ENCODE measurements at places on chromosomes 7 and 10. TPM values are rescaled to one million over a fixed set of nuclear protein-coding genes. Genes with fewer than 3 reads are reported as not detected.
A peak's percentile ranks its signal among the peaks of the same experiment; 100 is the strongest.

GRCh38 chr10:114634609-114634979 is 23.5 kb downstream of the ABLIM1 start:
- peak; percentile 94 for DNase-seq

- no peak for DNase-seq
Measured at GRCh38 chr10:91552274-91553095, 80.4 kb downstream of the PPP1R3C start.

FGL2 gene
- not detected for total RNA-seq

STMP1 gene
- 22.7 TPM for total RNA-seq

DNA sequence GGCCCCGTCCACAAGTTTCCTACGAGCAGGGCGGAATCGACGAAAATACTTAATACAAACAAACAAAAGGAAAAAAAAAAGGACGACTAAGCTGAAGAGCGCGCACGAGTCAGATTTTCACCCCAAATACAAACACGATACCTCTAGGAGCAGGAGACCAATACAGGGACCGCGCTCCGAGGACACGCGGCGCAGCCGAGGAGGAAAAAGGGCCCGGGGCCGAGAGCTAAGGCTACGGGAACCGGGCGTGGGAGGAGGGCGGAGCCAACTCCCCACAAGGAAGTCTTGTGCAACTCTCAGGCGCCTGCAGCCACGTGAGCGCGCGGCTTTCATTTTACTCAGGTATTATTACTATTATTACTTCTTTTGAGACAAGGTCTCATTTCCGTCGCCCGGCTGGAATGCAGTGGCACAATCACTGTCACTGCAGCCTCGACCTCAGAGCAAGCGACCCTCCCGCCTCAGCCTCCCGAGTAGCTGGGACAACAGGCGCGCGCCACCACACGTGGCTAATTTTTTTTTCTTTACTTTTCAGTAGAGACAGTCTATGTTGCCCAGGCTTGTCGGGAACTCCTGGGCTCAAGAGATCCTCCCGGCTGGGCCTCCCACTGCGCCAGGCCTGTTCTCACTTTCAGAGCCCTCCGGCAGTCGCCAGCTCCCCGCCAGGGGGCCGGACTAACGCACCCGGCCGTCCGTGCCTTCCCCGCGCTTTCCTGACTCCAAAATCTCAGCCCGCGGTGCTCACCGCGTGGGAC is 1.2 kb downstream of the HNRNPF start:
- peak; percentile 91 for DNase-seq

- peak; percentile 79 for DNase-seq
Measured at GRCh38 chr7:50632561-50633413, 67.6 kb upstream of the DDC start.

DNA sequence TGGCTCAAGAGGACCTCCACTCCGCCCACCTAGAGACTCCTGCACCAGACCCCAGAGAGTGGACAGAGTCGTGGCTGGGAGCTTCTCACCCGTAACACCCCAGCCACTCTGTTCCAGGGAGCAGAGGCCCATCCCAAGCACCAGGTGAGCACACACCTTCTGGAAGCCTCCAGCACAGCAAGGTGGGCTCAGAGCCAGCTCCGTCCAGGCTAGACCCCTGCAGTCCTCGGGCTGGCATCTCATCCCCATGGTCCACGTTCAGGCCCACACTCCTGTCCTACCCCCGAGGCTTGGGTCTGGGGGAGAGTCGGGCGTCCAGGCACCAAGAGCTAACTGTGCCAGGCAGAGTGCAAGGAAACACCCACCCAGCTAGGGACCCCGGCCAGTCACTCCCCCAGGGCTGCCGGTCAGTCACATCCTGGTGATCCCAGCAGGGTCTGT is 13.2 kb downstream of the PDGFA start:
- DNase-seq, result no peak

GRCh38 chr7:53431901-53432300 is 396.5 kb downstream of the POM121L12 start:
- DNase-seq, result no peak

SAP25 gene
- not detected for total RNA-seq

DNA sequence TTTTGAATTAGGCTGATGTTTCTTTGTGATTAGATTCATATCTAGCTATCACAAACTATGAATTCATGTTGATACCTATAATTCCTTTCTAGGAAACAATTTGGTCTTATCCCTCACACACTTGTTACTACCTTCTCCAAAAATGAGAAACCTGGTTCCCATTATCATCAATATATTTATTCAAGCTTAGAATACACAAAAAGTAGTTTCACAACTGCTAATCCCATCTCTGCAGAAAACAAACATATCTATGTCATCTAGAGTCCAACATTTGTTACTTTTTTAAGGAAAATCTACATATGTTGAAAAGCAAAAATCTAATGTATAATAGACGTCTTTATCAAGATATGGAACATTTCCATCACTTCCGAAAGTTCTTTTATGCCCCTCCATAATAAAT is 110.4 kb downstream of the MICU1 start:
- DNase-seq, result no peak

HTR5A gene
- not detected for total RNA-seq

GRCh38 chr7:33251301-33251700 is 121.9 kb downstream of the BBS9 start:
- no peak for DNase-seq

GRCh38 chr10:3805791-3806461 is 20.9 kb upstream of the KLF6 start:
- DNase-seq, result peak; percentile 31

- no peak for DNase-seq
Measured at GRCh38 chr10:118778727-118779126, 24.0 kb upstream of the CACUL1 start.

- no peak for DNase-seq
Measured at GRCh38 chr7:148856578-148856881, 27.6 kb downstream of the EZH2 start.

GRCh38 chr10:123471811-123472210 is 194.3 kb upstream of the GPR26 start:
- DNase-seq, result no peak

GDF2 gene
- not detected for total RNA-seq

DNA sequence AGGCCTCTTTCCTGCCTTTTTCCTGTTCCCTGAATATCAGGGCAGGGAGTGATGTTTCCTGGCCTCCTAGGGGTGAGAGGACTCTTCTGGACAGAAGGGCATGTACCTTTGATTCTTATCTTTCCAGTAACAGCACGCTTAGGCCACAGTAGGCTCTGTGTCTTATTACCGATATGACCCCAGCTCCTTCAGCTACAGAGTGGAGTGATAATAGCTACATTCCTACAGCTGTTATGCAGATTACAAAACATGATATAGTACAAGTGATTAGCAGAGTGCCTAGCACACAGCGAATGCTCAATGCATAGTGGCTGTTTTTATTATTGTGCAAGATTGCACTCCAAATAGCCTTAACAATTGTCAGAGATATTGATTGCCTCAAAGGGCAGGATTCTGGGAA is 574.2 kb downstream of the CCSER2 start:
- no peak for DNase-seq

DNA sequence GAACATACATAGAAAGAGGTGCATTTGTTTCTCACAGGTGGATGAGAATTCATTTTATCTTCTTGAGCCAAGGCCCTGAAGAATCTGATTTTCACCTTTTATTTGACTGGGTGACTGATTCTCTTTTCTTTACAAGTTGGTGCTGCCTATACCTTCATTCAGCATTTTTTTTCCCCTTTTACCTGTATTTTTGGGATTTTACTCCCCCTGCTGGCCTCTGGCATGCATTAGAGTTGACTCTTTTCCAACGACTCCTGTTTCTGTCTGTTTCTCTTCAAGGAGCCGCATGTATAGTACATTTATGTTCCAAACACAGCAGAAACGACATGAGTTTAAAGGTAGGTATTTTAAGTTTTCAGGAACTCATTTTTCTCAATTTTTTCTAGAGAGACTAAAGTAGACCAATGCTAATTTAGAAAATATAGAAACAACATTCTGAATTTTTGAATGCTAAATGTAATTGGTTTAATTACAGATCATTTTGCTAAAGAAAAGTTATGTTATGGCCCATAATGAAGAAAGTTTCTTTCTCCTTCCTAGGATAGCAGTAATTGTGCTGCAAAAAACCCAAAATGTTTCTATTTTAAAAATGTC is 149.8 kb upstream of the HDAC9 start:
- peak; percentile 84 for DNase-seq

ADCK2 gene
- total RNA-seq, result 14.2 TPM

TMEM26 gene
- total RNA-seq, result not detected

DNA sequence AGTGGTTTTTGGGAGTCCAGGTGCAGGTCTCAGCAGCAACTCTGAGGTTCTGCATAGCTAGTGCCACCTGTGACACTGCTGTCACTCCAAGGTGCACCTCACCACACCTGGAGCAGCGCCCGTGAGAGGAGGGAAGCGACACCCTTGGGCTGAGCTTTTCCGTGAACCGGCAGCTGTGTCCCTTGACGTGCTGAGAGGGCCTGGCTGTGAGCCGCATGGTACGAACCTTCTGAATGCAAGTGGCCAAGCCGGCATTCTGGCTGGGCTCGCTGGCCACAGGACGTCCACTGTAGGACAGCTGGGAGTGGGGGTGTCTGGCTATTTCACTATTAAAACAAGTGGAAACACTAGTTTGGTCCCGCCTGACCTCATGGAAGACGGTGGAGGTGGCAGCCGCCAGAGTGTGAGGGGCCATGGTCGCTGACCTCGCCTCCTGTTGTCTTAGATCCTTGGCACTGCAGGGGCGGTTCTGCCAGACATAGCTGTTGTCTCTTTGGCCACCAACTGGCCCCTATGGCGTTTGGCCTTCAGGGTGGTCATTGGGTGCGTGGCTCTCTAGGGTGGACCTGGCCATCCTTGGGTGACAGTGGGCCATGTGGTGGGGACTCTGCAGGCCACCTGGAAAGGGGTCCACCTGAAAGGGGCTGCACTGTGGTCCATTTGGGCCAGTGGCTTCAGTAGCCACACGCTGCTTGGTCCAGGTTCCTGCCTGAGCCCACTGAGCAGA is 12.9 kb downstream of the INPP5A start:
- DNase-seq, result no peak

CHN2 gene
- 17.2 TPM for total RNA-seq

DNA sequence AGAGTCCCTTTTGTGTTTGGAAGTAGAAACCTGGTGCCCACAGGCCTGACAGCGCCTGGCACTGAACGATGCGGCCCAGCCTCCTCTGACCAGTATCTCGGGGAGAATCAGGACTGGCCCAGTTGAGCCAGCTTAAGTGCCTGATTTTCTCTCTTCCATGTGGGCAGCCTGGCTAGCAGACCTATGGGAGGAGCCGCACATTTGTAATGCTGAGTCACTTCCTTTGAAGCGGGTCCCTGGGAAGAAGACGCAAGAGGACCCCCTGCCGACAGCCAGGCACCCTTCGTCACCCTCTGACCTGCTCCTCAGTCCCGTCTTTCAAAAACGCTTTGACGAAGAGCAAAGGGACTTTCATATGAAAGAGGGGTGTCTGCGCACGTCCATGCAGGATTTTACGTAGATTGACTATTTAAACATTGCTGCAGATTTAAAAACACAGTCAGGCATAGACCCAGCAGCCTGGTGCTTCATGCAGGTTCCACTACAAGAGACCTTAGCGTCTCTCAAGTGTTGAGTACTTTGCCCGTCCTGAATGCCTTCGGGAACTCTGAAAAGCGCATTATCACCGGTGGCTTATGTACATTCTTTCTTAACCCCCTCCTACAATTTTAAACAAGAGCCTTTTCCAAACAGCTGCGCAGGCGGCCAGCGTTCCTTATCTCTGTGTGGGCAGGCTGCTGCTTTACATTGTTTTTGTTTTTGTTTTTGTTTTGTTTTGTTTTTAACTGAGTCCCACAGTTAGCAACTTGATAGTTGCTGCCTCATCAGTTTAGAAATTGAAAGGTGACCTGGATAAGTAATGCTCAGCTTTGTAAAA is 36.5 kb upstream of the AP5Z1 start:
- DNase-seq, result peak; percentile 99

H2BK1 gene
- 0.64 TPM for total RNA-seq

PPP1R9A gene
- 0.62 TPM for total RNA-seq

IFIT1B gene
- total RNA-seq, result 0.12 TPM

ACSL5 gene
- total RNA-seq, result 13.5 TPM

DNA sequence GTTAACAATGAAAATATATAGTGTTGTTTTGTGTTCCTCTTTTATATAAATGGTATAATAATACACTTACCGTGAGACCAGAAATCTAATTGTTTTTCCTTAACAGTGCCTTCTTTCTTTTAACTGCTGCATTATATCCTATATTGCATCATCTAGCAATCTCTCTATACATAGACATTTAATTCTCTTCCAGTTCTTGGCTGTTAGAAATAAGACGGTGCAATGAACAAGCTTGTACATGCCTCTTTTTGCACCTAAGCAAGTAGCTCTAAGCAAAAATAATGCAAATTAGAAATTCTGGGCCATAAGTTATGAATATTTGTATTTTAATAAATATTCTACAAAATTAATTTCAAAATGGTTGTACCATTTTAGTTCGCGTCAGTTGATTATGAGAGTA is 55.9 kb upstream of the AHR start:
- DNase-seq, result no peak

- no peak for DNase-seq
Measured at GRCh38 chr7:19107356-19108146, 9.9 kb downstream of the TWIST1 start.

GRCh38 chr7:81594767-81595166 is 175.1 kb downstream of the HGF start:
- peak; percentile 28 for DNase-seq

DNA sequence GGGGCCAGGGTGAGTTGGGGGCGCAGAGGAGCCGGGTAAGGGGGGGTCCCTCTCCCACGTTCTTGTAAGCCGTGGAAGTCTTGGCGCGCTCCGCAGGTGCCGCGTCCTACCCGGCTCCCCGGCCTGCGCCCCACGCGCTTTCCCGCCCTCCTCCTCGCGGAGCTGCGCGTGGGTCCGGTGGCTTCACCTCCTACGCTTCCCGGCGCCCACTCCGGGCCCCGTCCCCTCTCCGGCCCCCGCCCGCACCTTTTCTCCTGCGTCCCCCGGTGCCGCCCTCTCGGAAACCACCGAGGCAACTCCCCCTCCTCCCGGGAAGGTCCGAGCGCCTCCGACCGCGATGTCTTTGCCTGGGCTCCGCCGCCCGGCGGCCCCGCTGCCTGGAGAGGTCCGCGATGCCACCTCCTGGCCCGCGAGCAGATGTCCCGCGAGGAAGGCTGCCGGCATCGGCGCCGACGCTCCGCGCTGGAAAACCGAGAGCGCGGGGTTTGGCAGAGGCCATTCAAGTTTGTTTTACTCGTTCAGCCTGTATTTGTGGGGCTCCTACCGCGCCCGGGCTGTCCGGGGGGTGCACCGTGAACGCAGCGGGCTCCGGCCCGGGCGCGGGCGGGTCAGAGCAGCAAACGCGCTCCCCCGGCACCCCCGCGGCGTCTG is 2.4 kb upstream of the NKX6-2 start:
- no peak for DNase-seq

HOXA11 gene
- 0.52 TPM for total RNA-seq

- DNase-seq, result no peak
Measured at GRCh38 chr10:5956146-5956936, 21.0 kb downstream of the IL15RA start.

DOCK4 gene
- 5.5 TPM for total RNA-seq

Measured in H4 (cell line).